CMK (cell line): ENCODE measurements at places on chromosomes 13 and 19.

DNA sequence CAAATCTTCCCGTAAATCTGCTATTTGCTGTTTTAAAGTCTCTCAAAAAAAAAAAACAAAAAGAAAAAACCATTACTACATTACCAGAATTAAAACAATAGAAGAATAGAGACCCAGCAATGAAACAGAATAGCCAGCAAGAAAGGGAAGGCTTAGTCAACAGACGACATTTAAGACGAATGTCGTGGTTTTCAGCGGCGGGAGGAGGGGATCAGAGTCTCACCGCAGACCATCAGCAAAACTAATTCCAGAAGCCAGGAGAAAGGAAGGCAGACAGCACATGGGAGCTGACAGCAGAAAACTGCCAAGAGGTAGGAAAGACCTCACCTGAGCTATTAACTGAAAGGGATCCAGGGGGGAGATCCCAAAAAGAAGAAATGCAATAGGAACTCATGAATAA is 128.9 kb downstream of the RNF17 start:
- DNase-seq = no peak

DNA sequence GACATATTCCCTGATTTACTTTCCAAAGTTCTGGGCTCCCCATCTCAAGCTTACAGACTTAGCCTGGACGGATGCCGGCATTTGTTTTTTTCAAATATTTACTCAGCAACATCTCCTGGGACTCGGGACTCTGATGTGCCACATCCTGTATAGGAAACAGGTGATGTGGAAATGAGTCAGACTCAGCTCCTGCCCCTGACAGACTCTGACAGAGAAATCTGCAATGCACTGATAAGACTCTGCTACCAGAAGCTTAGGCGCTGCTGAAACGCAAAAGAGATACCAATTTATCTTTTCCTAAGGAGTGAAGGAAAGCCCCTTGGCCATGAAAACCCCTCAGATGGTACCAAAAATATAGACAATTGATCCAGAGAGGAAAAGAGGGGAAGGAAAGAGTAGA is 16.2 kb downstream of the LAIR2 start:
- DNase-seq = no peak

GRCh38 chr19:54421521-54421920 is 6.3 kb downstream of the TTYH1 start:
- no peak for DNase-seq

- no peak for DNase-seq
These were observed 797.5 kb upstream of the SPRY2 start for GRCh38 chr13:81138353-81138980.

GRCh38 chr13:26037302-26037701 is 14.5 kb downstream of the SHISA2 start:
- DNase-seq = no peak

- no peak for DNase-seq
These were observed 29.7 kb downstream of the GTF2F2 start for GRCh38 chr13:45149964-45150363.

- DNase-seq = no peak
These were observed 624 bp downstream of the SAFB start for GRCh38 chr19:5623397-5624017.

DNA sequence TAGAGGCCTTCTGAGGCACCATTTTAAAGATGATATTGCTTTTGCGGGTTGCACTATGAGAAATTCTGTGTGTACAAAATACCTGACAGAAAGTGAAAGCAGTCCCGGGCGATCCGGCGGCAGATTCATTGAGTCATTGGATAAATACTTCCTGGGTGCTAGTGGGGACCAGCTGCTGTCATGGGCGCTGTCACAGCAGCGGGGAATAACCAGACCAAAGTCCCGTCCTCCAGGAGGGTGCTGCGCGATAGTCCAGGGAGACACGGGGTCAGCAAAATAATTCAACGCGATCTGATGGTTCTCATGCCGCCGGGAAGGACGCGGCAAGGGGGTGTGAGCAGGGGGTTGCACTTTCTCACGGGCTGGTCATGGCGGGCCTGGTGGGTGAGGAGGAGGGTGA is 13.5 kb downstream of the ZFR2 start:
- DNase-seq = no peak

GRCh38 chr13:71864094-71864985 is 2.7 kb downstream of the DACH1 start:
- peak; percentile 87 for DNase-seq

- DNase-seq = no peak
These were observed at the start of gene MISP for GRCh38 chr19:750640-751423. Gene MISP, plus strand, starts transcription at chr19:751112. Its CDS starts 5,835 bp downstream, at chr19:756947.

GRCh38 chr13:85724546-85725432 is 74.4 kb downstream of the SLITRK6 start:
- DNase-seq = no peak

DNA sequence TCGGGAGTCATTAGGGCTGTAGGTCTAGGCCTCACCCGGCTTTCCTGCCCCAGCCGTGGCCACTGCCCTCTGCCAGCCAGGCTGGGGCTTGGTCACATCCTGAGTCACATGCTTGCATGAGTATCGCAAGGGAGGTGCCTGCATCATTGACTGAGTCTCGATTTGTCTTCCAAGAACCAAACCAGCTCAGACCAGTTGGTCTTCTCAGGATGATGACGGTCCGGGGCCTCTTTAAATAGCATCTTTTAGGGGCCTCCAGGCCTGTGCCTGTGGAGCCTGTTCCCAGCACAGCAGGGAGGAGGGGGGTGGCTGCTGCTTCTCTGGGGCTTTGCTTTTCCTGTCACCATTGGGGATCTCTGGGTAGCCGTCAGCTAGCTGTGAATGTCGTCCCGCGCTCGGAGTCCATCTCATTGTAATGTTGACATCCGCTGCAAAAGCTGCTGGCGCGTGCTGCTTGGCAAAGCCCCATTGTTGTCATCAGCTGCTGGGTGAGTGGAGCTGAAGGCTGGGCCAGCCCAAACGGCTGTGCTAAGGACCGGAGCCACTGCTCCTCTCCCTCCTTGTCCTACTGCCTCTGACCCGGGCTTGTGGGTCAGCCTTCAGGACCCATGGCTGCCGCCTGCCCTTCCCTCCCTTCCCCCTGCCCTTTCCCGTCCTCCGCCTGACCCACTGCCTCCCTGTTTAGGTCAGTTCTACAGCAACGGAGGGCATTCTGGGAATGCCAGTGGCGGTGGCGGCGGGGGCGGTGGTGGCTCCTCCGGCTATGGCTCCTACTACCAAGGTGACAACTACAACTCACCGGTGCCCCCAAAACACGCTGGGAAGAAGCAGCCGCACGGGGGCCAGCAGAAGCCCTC is 14.3 kb upstream of the QTRT1 start:
- no peak for DNase-seq

- no peak for DNase-seq
These were observed 25.6 kb upstream of the GAS6 start for GRCh38 chr13:113889467-113889866.

DNA sequence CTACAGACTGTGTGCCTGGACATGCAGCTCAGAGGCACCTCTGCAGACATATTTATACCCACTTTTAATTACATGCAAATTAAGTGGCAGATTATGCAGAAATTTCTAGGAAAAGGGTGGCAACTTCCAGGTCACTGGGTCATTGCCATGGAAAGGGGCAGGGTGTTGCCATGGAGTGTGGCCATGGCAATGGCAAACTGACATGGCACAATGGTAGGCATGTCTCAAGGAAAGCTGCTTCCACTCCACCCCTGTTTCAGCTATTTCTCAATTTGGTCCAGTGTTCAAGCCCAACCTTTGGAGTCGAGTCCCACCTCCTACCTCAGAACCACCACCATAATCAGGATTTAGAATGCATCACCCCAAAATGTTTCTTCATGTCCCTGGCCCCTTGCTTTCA is 170.7 kb upstream of the TSHZ3 start:
- no peak for DNase-seq

DNA sequence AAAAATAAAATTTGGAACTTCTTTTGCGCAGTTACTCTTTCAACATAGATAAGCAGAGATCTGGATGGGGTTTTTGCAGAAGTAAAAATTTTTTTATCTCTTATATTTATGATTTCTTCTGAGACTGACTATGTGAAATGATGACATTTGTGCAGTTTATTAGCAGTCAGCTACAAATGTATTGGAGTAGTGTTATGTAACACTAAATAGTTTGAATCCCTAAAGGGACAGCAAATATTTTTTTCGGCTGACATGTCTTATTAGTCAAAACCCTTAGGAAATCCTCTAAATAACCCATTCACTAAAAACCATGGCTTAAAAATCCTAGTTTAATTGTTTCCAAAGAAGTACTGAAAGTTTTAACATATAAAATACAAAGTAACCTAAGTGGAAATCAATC is 48.0 kb upstream of the EDNRB start:
- DNase-seq = no peak

- DNase-seq = no peak
These were observed 1471.8 kb downstream of the EFNB2 start for GRCh38 chr13:105063676-105064075.

GRCh38 chr13:89627996-89628395 is 1719.5 kb upstream of the MIR17HG start:
- no peak for DNase-seq
